Activated CD4-positive, alpha-beta T cell treated with anti-CD3 and anti-CD28 coated beads, Interleukin-2, amount 10 ng/mL, durations not matched to agents 24 days and 14 days (primary cell): ENCODE measurements at places on chromosomes 2 and 18. TPM values are rescaled to one million over a fixed set of nuclear protein-coding genes. Genes with fewer than 3 reads are reported as not detected.

DNA sequence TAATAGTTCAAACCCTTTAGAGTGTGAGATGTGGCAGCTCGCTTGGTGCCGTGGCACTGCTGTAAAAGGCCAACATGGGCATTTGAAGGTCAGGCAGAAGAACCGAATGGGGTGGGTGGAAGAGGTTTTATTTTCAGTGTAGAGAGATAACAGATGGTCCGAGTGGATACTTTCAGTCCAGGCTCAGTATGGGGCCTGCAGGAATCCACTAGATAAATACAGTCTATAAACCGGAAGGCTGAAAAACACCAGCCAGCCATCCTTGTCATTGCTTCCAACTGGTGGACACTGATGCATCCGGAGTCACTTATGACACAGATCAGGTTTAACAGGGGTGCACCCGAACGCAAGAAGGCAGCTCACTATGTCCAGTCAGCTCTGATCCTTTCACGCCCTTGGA lies 55.7 kb upstream of the AMMECR1L start:
- H3K4me3 ChIP-seq = no peak overlapping the region
- no peaks in the 10 kb centered on the region for H3K27me3 ChIP-seq
- DNase-seq = no peak
- H3K27ac ChIP-seq = no peak overlapping the region

GRCh38 chr2:223852281-223852795 lies 15.0 kb upstream of the AP1S3 start:
- no peak overlapping the region for H3K4me3 ChIP-seq
- no peak overlapping the region for H3K27ac ChIP-seq
- H3K36me3 ChIP-seq = peaks cover 48% of the 10 kb centered on the region
- DNase-seq = no peak

GRCh38 chr2:187500585-187501359 lies 52.7 kb upstream of the CALCRL start:
- H3K36me3 ChIP-seq = no peaks in the 10 kb centered on the region
- peaks cover 5% of the 10 kb centered on the region for H3K27me3 ChIP-seq
- DNase-seq = no peak
- no peak overlapping the region for H3K4me3 ChIP-seq
- no peak overlapping the region for H3K27ac ChIP-seq

GRCh38 chr2:85926931-85927661 lies 38.3 kb upstream of the ST3GAL5 start:
- peaks cover 17% of the 10 kb centered on the region for H3K4me1 ChIP-seq
- H3K27me3 ChIP-seq = peaks cover 2% of the 10 kb centered on the region
- no peak overlapping the region for H3K27ac ChIP-seq
- no peak for DNase-seq

DNA sequence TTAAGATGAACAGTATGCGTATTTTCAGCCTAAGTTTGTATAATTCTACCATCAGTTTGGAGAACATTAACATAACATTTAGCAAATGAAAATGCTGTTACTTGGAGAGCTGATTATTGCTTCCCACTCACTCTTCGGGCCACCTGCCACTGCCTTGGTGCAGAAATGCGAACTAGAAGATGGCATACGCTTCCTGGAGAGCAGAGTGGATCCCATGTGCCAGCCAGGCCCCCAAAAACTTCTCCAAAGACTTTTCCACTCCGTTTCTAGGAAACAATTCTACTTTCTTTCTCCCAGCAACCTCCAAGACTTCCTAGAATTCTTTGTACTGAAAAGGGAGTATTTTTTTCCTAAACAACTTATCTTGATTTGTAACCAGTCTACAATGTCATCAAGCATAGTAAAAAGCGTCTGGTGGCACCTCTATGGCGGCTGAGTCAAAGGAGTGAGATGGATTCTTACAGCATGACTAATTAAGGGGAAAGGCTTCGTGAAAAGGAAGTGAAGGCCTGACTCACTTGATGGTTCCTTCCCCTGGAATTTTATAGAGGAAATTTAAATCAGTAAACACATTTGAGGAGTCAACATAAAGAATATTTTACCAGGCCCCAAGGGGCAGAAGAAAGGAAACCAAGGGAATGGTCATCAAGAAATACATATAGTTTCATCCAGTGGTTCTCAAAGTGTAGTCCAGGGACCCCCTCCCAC lies 36.6 kb downstream of the FEZ2 start:
- H3K27me3 ChIP-seq = no peaks in the 10 kb centered on the region
- H3K4me1 ChIP-seq = peaks cover 17% of the 10 kb centered on the region
- no peak overlapping the region for H3K4me3 ChIP-seq
- H3K36me3 ChIP-seq = peaks cover 17% of the 10 kb centered on the region
- H3K27ac ChIP-seq = no peak overlapping the region
- DNase-seq = no peak

DNA sequence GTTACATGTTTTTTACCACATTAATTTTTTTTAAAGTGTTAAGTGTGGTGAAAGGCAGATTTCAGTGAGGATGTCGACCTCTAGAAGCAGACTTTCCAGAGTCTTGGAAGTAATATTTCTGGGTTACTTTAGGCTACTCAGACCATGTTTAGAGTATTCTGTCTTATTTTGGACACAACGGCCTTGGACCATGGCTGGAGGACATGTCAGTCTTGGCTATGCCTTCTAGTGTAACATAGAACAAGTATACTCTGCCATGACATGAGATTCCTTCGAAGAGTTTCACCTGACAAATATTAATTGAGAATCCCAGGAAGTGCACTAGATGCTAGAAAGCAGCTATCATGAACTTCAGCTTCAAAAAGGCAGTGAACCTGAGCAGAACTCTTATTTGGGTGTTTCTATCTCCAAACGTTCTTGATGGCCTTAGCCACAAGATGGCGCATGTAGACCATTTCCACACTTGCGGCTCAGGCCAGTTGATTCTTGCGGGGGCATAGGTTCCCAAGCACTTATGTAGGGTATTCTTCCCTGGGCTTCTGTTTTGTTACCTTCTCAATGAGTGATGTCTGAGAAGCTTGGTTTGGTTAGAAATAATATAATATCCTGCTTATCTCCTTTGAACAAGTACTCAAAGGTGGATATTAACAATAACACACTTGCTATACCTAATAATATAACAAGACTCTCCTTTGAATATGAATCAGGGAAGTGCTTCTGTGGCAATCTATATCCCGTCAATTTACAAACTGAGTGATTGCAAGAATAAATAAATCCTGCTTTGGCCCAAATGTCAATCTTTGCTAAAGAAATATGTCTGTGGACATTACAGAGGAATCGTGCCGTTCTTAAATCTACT lies 62.0 kb downstream of the CACNB4 start:
- no peak overlapping the region for H3K4me3 ChIP-seq
- no peaks in the 10 kb centered on the region for H3K36me3 ChIP-seq
- peaks cover under 1% of the 10 kb centered on the region for H3K27me3 ChIP-seq
- DNase-seq = peak; percentile 85
- H3K4me1 ChIP-seq = no peaks in the 10 kb centered on the region

DNA sequence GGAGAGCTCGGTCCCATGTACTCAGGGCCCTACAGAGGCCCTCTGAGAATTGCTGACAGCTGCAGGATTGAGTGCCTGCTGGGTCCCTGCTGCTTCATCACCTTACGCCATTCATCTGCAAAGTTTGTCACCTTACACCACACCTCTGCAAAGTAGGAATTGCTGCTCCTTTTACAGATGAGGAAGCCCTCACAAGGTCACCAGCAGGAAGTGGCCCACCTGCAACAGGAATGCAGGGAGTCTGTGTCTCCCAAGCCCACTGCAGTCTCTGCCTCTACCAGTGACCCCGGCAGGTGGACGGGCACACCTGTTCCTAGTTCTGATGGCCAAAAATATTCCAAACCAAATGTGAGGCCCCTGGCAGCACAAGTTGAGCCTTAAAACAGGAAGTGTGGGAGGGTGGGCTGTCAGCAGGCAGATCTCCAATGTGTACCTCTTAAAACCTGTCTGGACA lies 441.4 kb downstream of the NBAS start:
- no peak for DNase-seq
- no peaks in the 10 kb centered on the region for H3K36me3 ChIP-seq
- H3K4me3 ChIP-seq = no peak overlapping the region
- H3K27me3 ChIP-seq = no peaks in the 10 kb centered on the region
- H3K27ac ChIP-seq = no peak overlapping the region
- peaks cover 2% of the 10 kb centered on the region for H3K4me1 ChIP-seq

DNA sequence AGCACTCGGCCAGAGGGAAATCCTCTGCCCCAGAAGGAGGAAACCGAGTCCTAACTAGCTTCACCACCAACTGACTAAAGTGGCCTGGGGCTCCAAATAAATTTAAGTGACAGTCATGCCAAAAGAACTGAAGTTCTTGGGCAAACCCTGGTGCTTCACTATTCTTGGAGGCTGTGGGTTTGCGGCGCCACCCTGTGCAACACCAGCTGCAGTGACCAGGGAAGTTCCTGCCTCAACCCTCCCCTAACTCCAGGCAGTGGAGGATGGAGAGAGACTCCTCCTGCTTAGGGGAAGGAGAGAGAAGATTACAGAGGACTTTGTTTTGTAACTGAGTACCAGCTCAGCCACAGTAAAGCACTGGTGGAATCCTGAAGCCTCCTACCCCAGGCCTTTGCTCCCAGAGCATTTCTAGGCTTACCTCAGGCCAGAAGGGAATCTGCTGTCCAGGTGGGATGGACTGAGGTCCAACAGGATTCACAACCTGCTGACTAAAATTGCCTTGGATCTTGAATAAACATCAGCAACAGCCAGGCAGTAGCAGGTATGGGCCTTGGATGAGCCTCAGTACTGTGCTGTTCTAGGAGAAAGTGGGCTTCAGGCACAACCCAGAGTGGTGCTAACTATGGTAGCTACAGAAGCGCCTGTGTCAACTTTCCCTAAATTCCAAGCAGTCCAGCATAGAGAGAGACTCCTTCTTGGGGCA lies 29.4 kb upstream of the BMP10 start:
- no peaks in the 10 kb centered on the region for H3K4me1 ChIP-seq
- DNase-seq = peak; percentile 37
- peaks cover 13% of the 10 kb centered on the region for H3K36me3 ChIP-seq
- H3K27me3 ChIP-seq = peaks cover 4% of the 10 kb centered on the region
- no peak overlapping the region for H3K27ac ChIP-seq

DNA sequence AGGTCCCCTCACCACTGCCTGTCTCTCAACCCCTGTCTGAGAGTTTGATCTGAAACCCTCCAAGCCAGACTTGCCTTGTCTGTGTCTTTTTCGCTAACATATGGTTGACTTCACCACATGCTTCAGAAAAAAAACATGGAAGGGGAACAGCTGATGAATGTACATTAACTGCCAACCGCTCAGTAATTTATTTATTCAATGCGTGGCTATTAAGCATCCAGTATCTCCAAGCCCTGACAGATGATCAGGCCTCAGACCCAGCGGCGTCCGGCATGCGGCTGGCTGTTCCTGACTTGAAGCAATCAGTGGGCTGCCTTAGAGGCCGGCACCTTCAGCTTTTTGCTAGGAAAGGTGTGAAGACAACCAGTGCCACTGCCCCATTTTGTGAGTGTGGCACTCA lies 62.3 kb downstream of the NGEF start:
- H3K36me3 ChIP-seq = no peaks in the 10 kb centered on the region
- H3K27ac ChIP-seq = no peak overlapping the region
- no peak for DNase-seq
- peaks cover 14% of the 10 kb centered on the region for H3K27me3 ChIP-seq
- no peaks in the 10 kb centered on the region for H3K4me1 ChIP-seq

GRCh38 chr18:79336556-79337142 lies 59.1 kb upstream of the NFATC1 start:
- DNase-seq = no peak
- no peaks in the 10 kb centered on the region for H3K27me3 ChIP-seq
- H3K36me3 ChIP-seq = peaks cover 7% of the 10 kb centered on the region
- no peak overlapping the region for H3K27ac ChIP-seq
- H3K4me3 ChIP-seq = no peak overlapping the region

GRCh38 chr2:10753876-10754275 lies 32.4 kb downstream of the ATP6V1C2 start:
- no peak for DNase-seq
- no peaks in the 10 kb centered on the region for H3K4me1 ChIP-seq
- no peak overlapping the region for H3K27ac ChIP-seq
- H3K36me3 ChIP-seq = no peaks in the 10 kb centered on the region
- no peak overlapping the region for H3K4me3 ChIP-seq

- DNase-seq = no peak
- no peaks in the 10 kb centered on the region for H3K36me3 ChIP-seq
- no peak overlapping the region for H3K4me3 ChIP-seq
- peaks cover 4% of the 10 kb centered on the region for H3K4me1 ChIP-seq
These were observed 103.3 kb upstream of the SLC38A11 start for GRCh38 chr2:165058476-165059265.

The UBXN2A gene
- total RNA-seq = 11.5 and 13.1 TPM in 2 replicates

The TGFA gene
- not detected in 2 replicates for total RNA-seq

The SERPINB10 gene
- not detected in 2 replicates for total RNA-seq

The PPP1R7 gene
- 111 and 113 TPM in 2 replicates for total RNA-seq
